ENCODE measurements at places on chromosomes 5 and 9.

- no peak for DNase-seq
Observed at GRCh38 chr9:88071331-88071730, 66.9 kb downstream of the SPATA31C2 start.

DNA sequence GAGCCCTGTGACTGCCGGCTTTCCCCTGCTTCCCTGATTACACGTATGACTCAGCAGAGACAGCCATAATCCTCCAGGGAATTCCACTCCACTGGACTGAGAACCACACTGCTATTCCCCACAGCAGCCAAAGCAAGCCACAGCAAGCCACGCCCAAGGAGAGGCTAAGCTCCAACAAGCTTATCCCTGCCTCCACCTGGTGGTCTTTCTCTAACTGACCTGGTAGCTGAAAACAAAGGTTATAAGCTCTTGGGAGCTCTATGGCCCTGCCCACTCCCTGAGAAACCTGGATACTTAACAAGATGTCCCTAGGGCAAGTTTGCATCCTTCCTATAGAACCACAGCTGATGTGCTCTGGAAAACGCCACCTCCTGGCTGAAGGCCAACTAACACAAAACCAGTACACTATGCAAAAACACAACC lies 613.7 kb upstream of the CDH18 start:
- DNase-seq, result no peak

- DNase-seq, result no peak
Observed at GRCh38 chr5:39767916-39768315, 343.1 kb upstream of the DAB2 start.

DNA sequence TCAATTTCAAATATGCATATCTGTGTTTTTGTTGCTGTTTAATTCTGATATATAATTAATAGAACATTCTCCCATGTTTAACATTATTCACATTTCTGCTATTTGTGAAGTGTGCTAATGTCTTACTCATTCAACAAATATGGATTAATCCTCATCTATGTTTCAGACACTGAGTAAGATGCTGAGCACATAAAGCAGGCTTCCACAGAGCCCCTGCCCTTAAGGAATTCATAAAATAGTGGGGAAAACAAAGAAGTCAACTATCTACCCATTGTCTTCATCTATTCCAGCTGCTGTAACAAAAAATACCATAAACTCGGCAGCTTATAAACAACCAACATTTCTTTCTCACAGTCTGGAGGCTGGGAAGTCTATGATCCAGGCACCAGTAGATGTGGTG lies 333.3 kb downstream of the SEMA5A start:
- DNase-seq, result no peak

DNA sequence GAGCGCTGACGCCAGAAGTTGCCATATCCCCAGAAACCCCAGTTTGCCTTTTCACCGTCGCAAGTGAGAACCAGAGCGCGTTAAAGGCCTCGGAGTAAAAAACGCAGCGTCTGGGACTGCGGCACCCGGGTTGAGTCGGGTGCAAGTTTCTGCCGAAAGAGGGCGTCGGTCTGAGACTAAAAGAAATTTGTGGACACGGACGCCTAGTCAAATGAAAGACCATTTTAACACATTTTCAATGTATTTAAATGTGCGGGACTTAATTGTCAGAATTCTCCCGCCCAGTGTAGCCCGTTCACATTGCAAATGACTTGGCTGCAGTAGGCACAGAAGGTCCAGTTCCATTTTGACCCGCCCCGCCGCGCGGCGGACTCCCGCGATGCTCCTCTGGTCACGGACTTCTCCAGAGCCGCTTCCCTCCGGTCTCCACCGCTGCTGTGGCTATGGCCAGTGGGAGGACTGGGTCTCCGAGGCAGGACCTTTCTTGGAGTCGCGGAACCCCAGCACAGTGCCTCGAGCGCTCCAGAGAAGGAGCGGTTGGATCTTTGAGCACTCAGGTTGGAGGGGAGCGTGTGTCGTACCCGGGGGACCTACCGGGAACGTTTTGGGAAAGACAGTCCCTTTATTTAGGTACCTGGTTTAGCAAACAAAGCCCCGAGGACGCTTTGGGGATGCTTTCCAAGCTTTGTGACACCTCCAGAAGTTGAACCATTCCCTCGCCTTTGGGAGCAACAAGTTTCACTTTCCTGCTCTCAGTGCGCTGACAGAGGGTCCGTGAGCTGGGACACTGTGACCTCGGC lies 1.2 kb upstream of the NPR3 start:
- no peak for DNase-seq

GRCh38 chr5:151800532-151800931 lies 28.8 kb downstream of the G3BP1 start:
- DNase-seq, result no peak

- no peak for DNase-seq
Observed at GRCh38 chr9:107710546-107710945, 221.0 kb upstream of the KLF4 start.

GRCh38 chr9:114851306-114851705 lies 45.5 kb upstream of the TNFSF15 start:
- DNase-seq, result no peak

Data from central memory CD4-positive, alpha-beta T cell (primary cell).